ENCODE measurements at places on chromosomes 5 and 9.

DNA sequence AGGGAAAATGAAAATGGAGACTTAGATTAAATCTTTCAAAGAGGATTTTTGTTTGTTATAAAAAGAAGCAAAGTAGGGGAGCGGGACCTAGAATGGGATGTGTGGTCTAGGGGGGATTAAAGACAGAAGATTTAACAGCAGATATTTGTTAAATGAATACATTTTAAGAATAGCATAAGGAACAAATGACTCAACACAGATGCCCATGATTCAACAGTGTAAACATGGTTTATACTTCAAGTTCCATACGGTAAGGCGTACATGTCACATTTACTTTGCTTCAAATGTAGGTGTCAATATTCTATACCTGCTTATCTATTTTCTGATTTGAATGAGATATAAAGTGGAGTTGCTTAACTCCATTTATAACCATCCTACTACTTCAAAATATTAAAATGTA, 1.5 kb downstream of the TICAM2 start:
- no peak for DNase-seq

- DNase-seq, result peak; percentile 72
These were observed 925 bp downstream of the ABHD17B start for GRCh38 chr9:71909887-71910649.

- no peak for DNase-seq
These were observed 155.3 kb downstream of the ISOC1 start for GRCh38 chr5:129249886-129250285.

DNA sequence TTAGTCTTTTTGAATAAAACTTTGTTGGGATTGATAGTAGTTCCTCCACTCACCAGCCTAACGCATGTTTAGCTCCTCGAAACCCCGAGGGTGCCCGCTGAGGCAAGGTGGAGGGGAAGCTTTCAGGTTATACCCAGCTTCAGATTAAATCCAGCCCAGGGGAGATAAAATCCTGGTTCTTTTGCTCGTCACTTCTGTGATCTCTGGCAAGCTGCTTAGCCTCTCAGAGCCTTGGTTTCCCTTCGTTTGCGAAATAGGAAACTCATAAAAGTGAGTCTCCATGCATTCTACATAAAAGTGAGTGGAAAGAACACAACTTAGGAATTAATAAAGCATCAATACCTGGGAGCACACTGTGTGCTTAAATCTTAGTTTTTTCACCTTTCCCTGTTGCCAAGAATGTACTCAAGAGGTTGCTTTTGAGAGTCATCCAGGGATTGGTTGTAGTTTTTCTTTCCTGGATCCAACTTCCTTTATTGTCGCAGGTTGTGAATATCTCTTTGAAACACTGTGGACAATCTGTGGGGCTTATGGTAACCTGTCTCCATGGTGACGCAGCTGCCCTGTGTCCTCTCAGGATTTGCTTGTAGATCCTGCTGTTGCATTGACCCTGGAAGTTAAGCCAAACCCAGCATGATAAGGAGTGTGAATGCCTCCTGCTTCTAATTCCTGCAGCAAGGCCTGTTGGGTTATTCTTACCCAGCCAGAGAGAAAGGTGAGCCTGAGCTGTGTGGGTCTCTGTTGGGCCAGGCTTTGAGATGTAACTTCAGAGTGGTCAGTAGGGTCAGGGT, 2.0 kb downstream of the GALNT12 start:
- no peak for DNase-seq

DNA sequence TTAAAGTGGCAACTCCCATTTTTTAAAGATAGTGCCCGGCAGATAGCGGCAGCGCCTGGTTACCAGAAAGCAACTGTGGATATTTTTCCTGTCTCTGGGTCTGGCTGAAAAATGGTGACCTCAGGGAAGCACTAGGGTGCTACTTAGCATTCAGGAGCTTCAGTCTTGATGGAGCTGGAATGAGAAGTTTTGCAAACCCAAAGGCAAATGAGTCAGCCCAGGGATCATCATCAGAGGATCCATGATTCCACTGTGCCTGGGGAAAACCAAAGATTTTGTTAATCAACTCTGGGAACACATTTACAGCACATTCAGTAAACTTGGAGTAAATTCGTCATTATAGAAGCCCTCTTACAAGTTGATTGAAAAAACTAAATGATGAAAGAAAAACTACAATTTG, 26.7 kb downstream of the F2R start:
- DNase-seq, result no peak

- peak; percentile 68 for DNase-seq
These were observed 38.4 kb downstream of the HRH2 start for GRCh38 chr5:175696139-175696854.

DNA sequence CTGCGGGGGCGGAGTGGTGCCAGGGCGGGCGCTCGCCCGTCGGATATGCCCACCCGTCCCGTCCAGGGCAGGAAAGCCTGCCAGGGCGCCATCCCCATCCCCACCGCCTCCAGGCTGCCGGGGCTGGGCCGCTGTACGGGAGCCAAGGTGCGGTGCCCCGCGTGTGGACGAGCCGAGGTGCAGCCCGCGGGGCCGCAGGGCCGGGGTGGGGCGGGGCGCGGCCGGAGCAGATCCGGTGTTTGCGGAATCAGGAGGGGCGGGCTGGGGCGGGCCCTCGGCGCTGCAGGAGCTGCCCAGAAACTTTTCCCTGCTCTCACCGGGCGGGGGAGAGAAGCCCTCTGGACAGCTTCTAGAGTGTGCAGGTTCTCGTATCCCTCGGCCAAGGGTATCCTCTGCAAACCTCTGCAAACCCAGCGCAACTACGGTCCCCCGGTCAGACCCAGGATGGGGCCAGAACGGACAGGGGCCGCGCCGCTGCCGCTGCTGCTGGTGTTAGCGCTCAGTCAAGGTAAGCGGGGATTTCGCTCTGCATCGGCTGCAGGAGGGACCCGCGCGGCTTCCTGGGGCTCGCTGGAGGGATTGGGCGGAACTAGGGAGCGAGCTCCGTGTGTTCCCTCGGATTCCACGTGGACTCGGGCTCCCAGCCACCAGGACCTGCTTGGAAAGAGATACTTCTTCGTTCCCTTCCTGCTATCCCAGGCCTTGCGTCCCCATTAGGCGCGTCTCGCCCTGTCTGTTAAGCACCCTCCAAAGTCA, at the start of gene ITGA2:
Gene ITGA2, plus strand, starts transcription at position 328 of the 756 bp plus-strand sequence. Its CDS starts 117 bp downstream, at position 445.
- DNase-seq, result peak; percentile 68

DNA sequence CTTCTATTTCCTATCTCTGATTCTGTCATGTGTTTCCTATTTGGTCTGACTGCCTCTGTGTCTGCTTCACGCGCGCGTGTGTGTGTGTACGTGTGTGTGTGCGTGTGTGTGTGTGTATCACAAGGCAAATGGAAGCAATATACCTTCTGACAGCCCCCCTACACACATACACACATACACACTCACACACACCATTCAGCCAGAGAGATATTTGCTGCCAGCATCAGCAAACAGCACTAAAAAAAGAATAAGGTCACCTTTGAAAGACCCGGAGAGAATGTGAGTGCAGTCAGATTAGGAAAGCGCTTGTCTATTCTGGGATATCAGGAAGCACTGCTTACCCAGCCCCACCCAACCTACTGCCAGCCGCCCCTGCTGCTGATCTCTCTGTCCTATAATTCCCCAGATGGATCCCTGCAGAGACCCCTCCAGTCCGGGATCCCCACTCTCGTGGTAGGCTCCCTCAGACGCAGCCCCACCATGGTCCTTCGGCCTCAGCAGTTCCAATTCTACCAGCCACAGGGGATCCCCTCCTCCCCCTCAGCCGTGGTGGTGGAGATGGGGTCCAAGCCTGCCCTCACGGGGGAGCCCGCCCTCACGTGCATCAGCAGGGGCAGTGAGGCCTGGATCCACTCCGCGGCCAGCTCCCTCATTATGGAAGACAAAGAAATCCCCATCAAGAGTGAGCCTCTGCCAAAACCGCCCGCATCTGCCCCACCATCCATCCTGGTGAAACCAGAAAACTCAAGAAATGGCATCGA, 45.7 kb downstream of the PLAC8L1 start:
- no peak for DNase-seq

DNA sequence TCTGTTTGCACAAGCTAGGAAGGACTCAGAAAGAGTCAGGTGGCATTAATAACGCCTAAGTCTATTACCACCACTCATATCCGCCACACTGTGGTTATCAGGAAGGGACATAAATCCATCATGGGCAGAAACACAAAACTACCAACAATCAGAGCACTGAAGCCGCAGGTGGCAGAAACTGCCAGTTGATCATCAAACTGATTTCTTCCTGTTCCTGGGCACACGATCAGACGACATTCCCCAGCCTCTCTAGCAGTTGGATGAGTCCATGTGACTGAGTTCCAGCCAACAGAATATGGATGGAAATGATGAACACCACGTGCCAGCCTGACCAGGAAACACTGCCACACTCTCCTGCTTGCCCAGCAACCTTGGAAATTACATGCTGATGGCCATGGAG, 181.7 kb downstream of the ELAVL2 start:
- no peak for DNase-seq

- no peak for DNase-seq
These were observed 204.6 kb upstream of the CD180 start for GRCh38 chr5:67401172-67401571.

GRCh38 chr5:93055971-93056370, 525.0 kb downstream of the NR2F1-AS1 start:
- no peak for DNase-seq

DNA sequence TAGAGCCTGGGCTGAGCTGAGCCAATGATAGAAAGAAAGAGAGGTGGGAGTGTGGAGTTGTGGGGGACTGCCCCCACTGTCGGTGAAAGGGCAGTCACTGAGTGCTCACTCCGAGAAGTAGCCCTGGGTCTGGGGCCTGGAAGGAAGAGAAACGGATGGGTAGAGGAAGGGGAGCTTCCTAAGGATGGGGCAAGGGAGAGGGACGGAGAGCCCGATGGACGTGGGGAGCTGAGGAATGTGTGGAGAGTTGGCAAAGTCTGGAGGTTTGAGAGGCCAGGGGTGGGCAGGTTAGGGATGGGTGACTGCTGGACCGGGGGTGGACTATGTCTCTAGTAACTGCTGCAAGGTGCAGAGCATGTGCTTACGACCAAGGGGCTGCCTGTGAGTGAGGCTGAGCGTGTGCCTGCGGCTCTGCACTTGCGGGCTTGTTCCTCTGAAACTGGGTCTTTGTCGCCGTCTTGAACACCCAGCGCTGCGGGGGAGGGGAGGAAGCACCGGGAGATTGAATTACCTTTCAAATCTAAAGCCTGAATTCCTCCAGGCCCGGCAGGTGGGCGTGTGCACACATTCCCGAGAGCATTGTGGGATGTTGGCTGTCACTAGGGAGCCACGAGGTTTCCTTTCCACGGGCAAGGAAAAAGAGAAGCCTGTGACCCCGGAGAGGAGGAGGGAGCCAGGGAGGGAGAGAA, 76.4 kb upstream of the ARAP3 start:
- DNase-seq, result no peak

GRCh38 chr9:117028103-117028858, 341.2 kb downstream of the TRIM32 start:
- DNase-seq, result no peak

GRCh38 chr9:121930956-121931355, 162.2 kb downstream of the TTLL11 start:
- no peak for DNase-seq

DNA sequence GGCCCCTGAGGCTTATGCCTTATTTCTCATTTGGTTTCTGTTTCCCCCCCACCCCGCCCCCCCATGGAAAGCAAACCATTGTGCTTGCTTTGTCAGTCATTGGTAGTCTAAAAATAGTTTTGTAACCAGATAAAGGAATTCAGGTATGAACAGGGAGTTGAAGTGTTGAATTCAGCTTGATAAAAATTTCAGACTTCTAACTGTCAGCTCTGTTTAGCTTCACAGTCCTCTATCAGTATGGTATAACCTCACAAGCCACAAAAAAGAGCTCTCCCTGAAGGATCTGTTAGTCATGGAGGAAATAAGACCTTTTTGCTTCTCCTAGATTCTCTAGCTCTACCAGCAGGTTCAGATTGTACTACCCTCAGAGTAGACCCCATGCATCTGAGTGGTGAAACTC, 378.1 kb downstream of the TMEM38B start:
- no peak for DNase-seq

DNA sequence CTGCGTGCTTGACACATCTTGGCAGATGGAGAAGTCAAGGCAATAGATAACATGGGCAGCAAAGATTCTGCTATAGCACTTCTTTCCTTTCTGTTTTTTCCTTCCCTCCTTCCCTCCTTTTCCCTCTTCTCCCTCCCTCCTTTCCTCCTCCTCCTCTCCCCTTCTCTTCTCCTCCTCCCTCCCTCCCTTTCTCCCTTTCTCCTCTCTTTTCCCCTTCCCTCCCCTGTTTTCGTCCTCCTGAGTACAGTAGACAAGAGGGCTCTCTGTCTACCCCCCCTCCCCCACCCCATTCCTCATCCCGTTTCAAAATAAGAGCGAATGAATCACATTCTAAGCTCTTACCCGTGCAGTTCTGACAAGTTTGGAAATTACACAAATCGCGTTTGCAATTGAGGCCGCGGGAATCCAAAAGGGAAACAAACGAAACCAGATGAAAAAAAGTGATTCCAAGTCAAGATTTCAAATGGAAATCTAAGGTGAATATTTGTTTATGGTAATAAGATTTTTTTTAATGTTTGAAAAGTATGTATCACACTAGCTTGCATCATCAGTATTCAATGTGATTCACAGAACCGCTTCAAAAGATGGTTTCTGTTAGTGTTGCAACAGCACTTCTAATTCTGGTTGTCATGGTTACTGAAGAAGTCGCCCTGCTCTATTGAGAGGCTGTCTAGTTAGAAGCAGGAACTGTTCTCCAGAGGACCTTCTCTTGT, 1.3 kb downstream of the NIM1K start:
- DNase-seq, result no peak

GRCh38 chr5:54589786-54590185, 72.2 kb downstream of the SNX18 start:
- DNase-seq, result no peak

DNA sequence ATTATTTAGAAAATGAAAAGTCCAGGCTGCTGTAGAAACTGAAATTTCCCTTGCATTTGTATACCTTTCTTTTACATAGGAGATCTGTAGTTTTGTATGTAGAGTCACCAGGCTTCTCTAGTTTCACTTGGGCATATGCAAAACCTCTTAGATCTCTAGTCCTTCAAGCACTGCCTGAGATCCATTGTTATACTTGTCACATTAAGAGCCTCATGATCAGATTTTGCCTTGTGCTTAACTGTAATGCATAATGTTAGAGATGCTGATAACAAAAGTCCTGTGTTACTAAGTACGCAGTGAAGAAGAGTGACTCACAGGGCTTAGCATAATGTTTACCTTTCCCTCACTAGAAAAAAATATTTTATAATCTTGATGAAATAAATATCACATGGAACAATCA, 250.2 kb downstream of the CYLC2 start:
- no peak for DNase-seq

DNA sequence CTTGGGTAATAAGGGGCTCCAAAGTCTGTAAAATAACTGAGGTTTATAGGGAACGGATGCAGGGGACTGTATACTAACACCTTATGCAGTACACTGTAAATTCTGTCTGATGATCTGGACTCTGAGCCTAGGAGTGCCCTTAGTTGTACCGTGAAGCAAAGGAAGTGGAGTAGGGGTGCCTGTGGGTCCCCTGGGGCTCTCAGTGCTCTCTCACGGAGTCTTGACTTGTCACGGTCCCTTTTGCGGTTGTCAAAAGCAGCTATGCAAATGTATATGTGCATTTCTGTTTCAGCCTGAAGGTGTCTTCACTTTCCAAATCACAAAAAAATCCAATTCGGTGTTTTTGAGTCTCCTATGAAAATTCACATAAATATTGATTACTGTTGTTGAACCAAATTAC, 17.8 kb downstream of the DMRT1 start:
- no peak for DNase-seq

All from D341Med (cell line).